ENCODE measurements at places on chromosomes 13 and 19. TPM values are rescaled to one million over a fixed set of nuclear protein-coding genes. Genes with fewer than 3 reads are reported as not detected.

The ZNF431 gene
- total RNA-seq: 23.9 TPM

The C19orf18 gene
- total RNA-seq: 0.42 TPM

The ZNF726 gene
- total RNA-seq: 16.7 TPM

The MAMSTR gene
- 1.3 TPM for total RNA-seq

The PRR36 gene
- total RNA-seq: 0.08 TPM

The HNRNPM gene
- total RNA-seq: 283 TPM

The MAST1 gene
- 0.89 TPM for total RNA-seq

The RUBCNL gene
- total RNA-seq: not detected

The ADAT3 gene
- total RNA-seq: 11.0 TPM

The CNN1 gene
- not detected for total RNA-seq

The ERFL gene
- 1.1 TPM for total RNA-seq

The CEACAM8 gene
- not detected for total RNA-seq

The SYDE1 gene
- 0.13 TPM for total RNA-seq

The METTL21C gene
- not detected for total RNA-seq

The ETV2 gene
- 0.68 TPM for total RNA-seq

The RNF225 gene
- 0.99 TPM for total RNA-seq

The ERICH4 gene
- not detected for total RNA-seq

The DCLK1 gene
- total RNA-seq: not detected

The ASF1B gene
- total RNA-seq: 131 TPM

The KIR3DL1 gene
- not detected for total RNA-seq

The WASF3 gene
- total RNA-seq: not detected

The LHB gene
- total RNA-seq: not detected

The TPTE2 gene
- total RNA-seq: not detected

The PNMA8B gene
- 0.05 TPM for total RNA-seq

Data from activated CD8-positive, alpha-beta T cell treated with anti-CD3 and anti-CD28 coated beads, Interleukin-2, amount 10 ng/mL, durations not matched to agents 7 days and 5 days (primary cell).